Activated CD4-positive, alpha-beta memory T cell treated with anti-CD3 and anti-CD28 coated beads, Interleukin-2, amount 10 ng/mL, durations not matched to agents 7 days and 5 days (primary cell): ENCODE measurements at places on chromosomes 5 and 9. TPM values are rescaled to one million over a fixed set of nuclear protein-coding genes. Genes with fewer than 3 reads are reported as not detected.

Gene SPATA6L
- 0.43 TPM for total RNA-seq

Gene SPRY4
- 0.86 TPM for total RNA-seq

Gene CORO2A
- total RNA-seq: 8.2 TPM

Gene ARHGAP26
- 17.1 TPM for total RNA-seq

Gene KIF4B
- total RNA-seq: not detected

DNA sequence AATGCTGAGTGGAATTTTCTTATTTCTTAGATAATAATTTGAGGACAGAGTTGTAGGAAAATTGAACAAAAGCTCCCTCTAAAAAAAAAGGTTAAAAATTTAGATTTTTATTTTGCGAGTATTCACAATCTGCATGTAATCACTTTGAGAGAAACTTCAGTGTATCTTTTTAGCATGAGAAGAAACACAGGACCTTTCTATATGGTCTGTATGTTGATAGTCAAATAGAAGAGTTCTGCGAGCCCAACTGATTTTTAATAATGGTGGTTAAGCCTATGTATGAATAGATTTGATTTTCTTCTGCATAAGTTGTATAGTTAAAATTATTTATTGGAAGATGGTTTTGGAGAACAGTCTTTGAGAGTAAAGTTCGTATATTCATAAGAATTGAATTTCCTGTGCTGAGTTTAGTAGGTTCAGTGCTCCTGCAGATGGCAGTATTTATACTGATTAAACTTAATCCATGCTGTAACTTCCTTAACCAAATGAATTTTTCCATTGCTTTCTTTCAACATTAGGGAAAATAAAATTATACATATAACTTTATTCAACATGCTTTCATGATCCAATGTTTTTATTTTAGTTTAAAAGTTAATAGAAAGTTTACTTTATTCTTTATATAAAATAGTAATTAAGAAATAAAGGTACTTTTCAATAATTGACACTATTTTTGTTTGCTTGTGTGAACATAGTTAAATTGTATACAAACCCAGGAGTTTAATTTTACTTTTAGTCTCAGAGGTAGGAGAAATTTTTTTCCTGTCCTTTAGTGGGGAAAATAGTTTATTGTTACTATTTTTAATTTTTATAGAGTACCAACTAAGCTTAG, 19.6 kb downstream of the TCERG1 start:
- H3K27me3 ChIP-seq: no peaks in the 10 kb centered on the region
- DNase-seq: no peak
- peaks cover 19% of the 10 kb centered on the region for H3K4me1 ChIP-seq
- no peak overlapping the region for H3K4me3 ChIP-seq

GRCh38 chr5:66892716-66893115, 296.5 kb downstream of the MAST4 start:
- H3K27me3 ChIP-seq: peaks cover 29% of the 10 kb centered on the region
- H3K4me3 ChIP-seq: no peak overlapping the region
- H3K27ac ChIP-seq: no peak overlapping the region
- peaks cover 3% of the 10 kb centered on the region for H3K36me3 ChIP-seq
- H3K4me1 ChIP-seq: peaks cover 10% of the 10 kb centered on the region
- no peak for DNase-seq

DNA sequence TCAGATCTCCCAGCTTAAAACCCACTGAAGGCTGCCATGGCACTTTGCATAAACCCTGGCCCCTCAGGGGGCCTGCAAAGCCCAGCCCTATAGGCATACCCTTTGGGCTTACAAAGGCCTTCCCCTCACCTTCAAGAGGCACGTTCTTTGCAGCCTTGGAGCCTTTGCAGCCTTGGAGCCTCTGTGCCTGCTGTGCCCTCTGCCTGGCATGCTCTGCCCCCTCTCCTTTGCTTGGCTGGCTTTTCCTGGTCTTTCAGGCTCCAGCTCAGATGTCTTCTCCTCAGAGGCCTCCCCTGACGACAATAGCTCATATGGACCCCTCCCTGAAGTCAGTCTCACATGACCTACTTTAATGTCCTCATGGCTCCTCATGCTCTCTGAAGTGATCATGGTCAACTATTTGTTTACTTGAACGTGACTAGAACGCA, 60.3 kb downstream of the CXXC5 start:
- DNase-seq: no peak
- peaks cover 10% of the 10 kb centered on the region for H3K4me1 ChIP-seq
- no peaks in the 10 kb centered on the region for H3K36me3 ChIP-seq
- H3K27me3 ChIP-seq: peaks cover 42% of the 10 kb centered on the region

GRCh38 chr9:114271556-114272510, 51.1 kb upstream of the ORM1 start:
- no peak for DNase-seq
- H3K36me3 ChIP-seq: no peaks in the 10 kb centered on the region
- no peaks in the 10 kb centered on the region for H3K27me3 ChIP-seq
- H3K4me3 ChIP-seq: no peak overlapping the region

DNA sequence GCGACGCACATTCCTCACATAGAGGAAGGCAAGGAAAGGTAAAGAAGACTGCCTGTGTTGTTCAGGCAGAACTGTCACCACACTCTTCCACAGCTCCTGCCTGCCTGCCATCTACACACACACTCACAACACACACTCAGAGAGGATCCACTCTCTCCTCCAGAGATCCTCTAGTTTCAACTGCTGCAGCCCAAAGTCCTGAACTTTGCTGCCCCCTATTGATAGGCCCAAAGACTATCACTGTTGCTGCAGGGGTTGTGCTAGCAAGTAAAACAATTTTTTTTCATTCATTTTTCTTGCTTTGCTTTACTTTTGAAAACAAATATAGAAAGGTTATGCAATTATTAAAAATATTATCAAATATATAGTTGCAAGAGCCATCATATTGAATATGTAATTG, 5.9 kb upstream of the CFAP90 start:
- peak; percentile 58 for DNase-seq
- peaks cover 34% of the 10 kb centered on the region for H3K36me3 ChIP-seq
- H3K27ac ChIP-seq: no peak overlapping the region

DNA sequence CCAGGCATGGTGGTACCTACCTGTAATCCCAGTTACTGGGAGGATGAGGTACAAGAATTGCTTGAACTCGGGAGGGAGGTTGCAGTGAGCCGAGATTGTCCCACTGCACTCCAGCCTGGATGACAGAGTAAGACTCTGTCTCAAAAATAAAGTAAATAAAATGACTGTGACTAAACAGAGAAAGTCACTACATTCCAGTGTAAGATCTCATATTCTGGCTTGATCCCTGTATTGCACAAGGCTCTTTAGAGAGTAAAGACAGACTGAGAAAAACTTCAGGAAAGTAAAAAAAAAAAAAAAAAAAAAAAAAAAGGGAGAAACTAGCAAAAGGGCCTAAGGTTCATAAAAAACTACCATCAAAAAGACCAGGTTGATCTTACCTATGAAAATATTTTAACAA, 106.6 kb upstream of the PJA2 start:
- H3K4me3 ChIP-seq: no peak overlapping the region
- no peak for DNase-seq
- no peaks in the 10 kb centered on the region for H3K4me1 ChIP-seq
- no peaks in the 10 kb centered on the region for H3K36me3 ChIP-seq
- H3K27ac ChIP-seq: no peak overlapping the region

- H3K4me3 ChIP-seq: no peak overlapping the region
- no peak overlapping the region for H3K27ac ChIP-seq
- H3K27me3 ChIP-seq: no peaks in the 10 kb centered on the region
Observed at GRCh38 chr9:108484468-108484867, 371.3 kb downstream of the ACTL7B start.
